ENCODE measurements at places on chromosomes 5 and 9. TPM values are rescaled to one million over a fixed set of nuclear protein-coding genes. Genes with fewer than 3 reads are reported as not detected.

- DNase-seq: no peak
These were observed 66.6 kb downstream of the DEPDC1B start for GRCh38 chr5:60633341-60633740.

GRCh38 chr9:117046666-117047327 lies 359.7 kb downstream of the TRIM32 start:
- DNase-seq: no peak

DNA sequence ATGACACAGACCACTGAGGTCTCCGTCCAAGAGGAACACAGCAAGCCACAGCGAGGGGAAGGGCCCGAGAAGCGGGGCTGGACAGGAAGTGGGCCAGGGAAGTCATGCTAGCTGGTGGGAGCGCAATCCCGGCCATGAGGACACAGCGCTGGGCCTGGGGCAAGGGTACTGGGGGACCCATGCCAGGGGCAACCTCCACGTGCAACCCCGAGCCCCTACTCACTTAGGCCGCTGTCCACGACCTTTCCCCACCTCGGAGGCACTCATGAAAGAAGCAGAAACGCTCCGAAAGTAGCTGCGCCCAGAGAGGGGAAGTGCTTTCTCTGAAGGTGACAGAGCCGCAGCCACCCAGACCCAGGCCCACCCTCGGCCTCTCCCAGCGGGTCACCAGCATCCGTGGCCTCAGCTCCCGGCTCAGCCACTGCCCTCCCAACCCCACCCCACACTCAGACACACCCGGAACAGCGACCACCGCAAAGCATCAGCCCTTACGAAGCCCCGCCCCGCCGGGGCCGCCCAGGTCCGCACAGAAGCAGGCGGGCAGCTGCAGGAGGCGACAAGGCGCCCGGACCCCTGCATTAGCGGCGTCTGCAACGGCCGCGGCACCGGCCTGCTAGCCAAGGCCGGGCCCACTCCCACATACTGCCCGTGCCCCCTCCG lies 782 bp downstream of the BICD2 start:
- peak; percentile 59 for DNase-seq

DNA sequence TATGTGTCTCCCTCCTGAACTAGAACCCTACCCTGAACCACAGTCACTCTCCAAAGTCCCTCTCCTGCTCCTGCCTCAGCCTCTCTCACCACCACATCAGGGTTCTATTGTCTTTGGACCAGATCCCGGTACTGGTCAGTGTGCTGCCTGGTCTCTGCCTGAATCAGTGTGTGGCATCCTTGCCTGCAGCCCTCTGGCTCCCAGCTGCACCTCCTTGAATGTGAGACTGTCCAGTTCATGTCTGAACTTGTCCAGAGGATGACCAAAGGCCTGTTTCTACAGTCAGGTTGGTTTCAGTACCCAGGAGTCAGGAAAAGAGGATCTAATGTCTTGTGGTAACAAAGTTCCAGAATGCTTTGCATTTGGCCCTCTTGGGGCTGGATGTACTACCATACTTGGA lies 76.8 kb upstream of the RANBP3L start:
- DNase-seq: no peak

- no peak for DNase-seq
These were observed 607.0 kb downstream of the ISL1 start for GRCh38 chr5:51990241-51990640.

DNA sequence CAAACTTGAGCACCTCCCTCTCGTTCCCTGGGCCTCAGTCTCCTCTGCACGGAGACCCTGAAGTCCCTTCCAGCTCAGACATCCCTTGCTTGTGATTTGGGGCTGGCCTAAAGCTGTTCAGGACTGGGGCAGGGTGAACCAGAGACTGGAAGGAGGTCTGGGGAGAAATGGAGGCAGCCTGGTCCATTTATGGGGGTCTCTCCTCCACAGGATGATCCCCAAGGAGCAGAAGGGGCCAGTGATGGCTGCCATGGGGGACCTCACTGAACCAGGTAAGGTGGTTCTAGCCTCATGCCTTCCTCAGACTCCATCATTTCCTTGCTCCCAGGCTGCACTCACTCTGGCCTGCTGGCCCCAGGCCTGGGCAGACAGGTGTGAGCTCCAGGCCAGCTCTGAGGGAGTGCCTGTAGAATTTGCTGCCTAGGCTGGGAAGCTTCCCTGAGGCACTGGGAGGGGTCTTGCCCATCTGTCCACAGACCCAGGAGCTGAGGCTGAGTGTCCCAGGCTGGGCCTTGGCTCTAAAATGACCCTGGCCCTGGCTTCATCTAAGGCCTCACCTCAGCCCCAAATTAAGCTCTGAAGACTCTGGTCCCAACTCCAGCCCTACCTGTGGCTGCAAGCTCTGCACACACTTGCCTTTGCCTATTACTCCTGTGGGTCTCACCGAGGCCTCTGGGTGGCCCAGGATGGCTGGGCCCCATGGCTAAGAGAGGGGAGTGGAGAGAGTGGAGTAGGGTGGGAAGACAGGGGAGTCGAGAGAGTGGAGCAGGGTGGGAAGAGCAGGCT lies 1.9 kb downstream of the MYOZ3 start:
- no peak for DNase-seq

GRCh38 chr5:112010475-112010874 lies 253.5 kb upstream of the NREP start:
- no peak for DNase-seq

DNA sequence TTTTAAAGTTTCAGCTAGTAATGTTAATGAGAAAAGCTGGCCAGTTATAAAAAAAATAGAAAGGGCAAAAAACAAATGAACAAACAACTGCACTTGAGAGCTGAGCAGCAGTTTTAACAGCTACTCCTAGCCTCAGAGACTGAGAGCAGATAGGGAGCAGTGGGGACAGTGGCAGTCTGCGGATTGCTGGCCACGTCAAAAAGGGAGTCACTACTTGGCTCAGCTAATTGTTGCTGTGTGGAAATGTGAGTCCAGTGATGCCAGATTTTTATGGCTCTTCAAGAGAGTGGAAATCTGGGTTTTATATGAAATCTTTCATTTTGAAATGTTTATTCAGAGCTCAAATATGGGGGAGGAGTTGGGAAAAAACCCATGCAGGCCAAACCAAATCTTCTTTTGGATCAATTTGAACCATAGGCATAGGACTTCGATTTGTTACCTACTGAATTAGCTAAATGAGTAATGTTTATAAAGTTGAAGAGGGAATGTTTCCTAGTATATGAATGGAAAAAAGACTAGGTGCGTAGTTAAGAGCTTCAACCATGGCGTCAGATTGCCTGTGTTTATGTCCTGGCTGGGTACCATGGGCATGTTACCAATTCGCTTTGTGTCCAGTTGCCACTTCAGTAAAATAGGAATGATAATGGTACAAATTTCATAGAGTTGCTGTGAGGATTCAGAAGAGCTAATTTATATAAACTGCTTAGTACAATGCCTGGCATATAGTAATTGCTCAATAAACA lies 102.1 kb downstream of the PAM start:
- DNase-seq: no peak

DNA sequence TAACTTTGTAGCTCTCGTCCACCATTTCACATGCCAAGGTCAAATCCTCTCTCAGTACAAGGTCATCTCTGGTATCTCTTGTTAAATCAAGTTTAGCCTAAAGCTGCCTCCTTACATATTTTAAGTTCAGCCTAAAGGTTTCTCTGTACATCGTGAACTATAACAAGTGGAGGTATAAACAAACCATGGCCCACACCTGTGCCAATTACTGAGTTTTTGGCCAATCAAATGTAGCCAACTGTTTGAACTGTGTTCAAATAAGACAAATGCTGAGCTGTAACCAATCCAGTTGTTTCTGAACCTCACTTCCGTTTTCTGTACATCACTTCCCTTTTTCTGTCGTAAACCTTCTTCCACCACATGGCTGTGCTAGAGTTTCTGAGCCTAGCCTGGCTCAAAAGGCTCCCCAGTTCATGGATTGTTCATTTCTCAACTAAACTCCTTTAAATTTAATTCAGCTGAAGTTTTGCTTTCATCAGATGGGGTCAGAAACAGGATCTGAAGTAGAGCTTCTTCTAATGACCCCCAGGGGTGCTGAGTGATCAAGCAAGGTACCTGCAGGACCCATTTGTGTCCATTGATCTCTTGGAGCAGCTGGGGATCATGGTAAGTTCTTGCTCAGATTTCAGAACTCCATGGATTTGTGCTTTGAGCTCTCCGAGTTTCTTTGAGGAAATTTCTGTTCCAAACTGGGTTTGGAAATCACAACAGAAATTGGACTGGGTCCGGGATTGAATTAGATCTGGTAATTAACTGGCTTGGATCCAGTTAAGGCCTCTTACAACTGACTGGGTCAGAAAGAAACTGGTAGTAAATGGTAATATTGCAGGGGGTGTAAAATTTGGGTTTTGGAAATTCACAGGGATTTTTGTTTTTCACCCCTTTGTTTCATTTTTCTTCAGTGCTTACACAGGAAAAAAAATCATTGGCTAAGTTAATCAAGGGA lies 11.0 kb upstream of the NANS start:
- DNase-seq: no peak

GRCh38 chr5:124773315-124774311 lies 27.2 kb upstream of the ZNF608 start:
- no peak for DNase-seq

DNA sequence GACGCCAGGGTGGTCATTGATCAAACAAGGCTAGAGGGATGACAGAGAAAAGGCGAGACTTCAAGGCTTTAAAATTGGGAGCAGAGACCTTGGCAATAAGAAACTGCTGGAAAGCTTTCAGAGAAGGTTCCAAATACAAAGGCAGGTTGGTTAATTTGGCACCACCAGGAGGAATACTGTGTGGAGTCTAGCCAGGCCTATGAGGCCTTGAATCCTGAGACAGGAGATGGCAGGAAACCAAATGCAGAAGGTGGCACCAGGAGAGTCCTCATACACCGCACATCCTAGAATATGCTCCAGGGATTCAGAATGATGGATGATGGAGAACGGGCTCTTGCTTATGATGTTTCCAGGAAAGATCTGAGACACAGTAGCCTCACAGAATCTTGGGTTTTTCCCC lies 90.0 kb downstream of the MCTP1 start:
- no peak for DNase-seq

GRCh38 chr9:135898634-135899407 lies 8.5 kb downstream of the CAMSAP1 start:
- no peak for DNase-seq

DNA sequence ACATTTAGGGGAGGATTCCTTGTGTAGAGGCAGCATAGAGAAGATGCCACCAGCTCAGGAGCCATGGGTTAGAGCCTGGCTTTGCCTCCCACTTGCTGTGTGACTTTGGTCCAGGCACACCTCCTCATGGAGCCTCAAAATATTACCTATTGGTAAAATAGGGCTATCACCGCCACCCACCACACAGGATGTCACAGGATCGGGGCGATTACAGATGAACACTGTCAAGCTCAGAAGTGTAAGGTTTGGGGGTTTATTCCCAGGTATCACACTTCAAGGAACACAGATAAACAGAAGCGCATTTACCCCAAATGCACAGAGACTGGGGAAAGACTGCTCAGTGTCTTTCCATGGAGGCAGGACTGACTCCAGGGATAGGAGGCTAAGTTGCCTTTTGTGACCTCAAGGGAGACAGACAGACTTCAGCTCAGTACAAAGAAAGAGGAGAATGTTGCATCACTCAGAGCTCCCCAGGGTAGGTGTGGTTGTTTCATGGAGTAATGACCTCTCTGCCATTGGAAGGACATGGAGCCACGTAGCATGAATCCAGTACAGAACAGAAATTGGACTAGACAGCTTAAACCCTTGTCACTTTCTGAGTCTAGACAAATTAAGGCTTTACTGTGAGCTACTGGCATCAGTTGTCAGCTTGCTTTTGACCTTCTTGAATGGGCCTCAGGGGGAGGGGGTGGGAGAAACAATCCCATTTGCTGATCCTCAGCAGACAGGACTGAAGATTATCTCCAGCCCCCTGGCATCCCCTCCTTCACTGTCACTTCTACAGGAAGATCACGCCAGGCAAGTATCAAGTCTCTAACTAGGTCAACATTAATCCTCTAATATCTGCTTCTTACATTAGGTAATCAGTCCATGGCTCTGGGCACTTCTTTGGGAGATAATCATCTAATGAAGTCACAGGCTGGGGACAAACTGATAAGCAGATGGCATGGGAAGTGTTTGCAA lies 6.5 kb downstream of the TRAF1 start:
- no peak for DNase-seq

DNA sequence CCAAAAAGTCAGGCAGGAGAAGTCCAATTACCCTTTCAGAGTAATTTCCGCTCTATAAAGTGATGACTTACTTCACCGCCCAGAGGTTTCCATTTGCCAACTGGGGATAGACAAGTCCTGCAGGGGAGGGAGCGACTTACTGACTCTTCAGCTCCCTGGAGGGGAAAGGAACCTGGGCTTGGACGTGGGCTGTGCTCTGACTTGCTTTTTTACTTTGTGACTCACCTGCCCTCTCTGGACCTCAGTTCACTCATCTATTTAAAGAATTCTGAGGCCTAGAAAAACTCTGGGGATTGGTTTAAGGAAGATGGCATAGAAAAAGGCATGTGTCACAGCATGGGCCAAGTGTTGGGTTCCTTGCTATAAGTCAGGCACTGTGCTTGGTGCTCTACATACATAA lies 180.4 kb upstream of the TRIM32 start:
- DNase-seq: no peak

DNA sequence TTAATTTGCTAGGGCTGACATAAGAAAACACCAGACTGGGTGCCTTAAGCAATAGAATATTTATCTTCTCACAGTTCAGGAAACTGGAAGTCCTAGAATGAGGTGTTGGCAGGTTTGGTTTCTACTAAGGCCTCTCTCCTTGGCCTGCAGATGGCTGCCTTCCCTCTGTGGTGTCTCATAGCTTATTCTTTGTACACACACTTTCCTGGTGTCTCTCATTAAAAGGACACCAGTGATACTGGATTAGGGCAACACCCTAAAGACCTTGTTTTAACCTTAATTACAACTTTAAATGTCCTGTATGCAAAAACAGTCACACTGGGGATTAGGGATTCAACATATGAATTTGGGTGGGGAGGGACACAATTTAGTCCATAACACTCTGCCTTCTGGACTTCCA lies 25.1 kb downstream of the NUTM2F start:
- DNase-seq: no peak

- DNase-seq: no peak
These were observed 54.2 kb downstream of the WHRN start for GRCh38 chr9:114450833-114451706.

DNA sequence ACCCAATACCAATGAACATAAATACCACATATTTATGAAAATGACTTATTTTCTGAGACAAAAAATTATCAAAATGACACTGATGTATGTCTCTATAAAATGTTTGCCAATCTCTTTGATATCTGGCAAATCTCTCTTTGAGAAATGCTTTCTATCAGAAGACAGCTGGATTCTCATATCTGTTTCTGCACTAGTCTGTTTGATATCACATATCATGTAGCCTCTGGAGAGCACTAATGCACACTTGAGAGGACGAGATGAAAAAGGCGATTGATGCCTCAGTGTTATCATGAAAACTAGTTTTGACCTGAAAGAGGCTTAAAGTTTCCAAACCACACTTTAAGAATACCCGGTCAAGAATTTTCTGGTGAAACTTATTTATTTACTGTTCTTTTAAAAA lies 29.1 kb upstream of the ANKRD55 start:
- no peak for DNase-seq

FOXD4 gene
- 0.31 TPM for total RNA-seq

MARCOL gene
- 0.72 TPM for total RNA-seq

ANKRD18B gene
- 2.8 TPM for total RNA-seq

FBXL17 gene
- total RNA-seq: 17.7 TPM

TMEM250 gene
- total RNA-seq: 22.7 TPM

TARS1 gene
- total RNA-seq: 57.0 TPM
